ENCODE measurements at places on chromosomes 7 and 10.

GRCh38 chr7:81210137-81211064 lies 291.6 kb upstream of the SEMA3C start:
- peak; percentile 20 for DNase-seq

DNA sequence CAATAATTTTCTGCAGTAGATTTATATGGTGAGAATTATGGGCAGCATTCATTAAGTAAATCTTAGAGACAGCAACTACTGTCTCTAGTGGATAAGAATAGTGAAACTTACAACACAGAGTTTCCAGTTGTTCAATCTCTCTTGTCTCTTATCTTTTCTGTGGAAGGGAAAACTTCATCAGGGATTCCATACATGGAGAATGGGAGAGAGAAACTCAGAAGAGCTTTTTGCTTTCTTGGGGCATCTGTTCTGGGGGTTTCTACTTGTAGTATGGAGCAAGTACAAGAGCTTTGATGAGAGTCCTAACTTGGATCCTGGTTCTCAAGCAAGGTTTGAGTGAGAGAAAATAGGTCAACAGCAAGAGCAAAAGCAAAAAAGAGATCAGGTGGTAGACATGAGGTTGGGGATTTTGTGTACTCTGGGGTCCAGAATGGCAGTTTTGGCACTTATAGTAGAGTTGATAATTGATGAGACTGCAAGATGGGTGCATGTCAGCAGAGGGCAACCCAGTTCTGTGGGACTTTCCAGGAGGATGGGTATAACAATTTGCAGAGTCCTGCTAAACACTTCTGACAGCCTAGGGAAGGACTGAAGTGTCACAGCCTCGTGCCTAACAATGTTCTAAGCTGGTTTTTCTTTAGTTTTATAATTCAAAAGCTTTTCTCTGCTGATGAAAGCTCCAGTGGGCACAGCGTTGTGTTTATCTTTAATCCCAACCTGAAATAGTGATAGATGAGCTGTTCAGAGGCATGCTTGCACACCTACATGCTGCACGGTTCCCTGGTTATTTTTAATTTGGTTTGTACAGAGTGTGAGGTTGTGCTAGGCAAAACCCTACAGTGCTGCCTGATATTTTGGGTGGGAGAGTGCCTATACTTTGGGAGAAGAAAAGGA lies 32.0 kb upstream of the STRIP2 start:
- DNase-seq: peak; percentile 71

DNA sequence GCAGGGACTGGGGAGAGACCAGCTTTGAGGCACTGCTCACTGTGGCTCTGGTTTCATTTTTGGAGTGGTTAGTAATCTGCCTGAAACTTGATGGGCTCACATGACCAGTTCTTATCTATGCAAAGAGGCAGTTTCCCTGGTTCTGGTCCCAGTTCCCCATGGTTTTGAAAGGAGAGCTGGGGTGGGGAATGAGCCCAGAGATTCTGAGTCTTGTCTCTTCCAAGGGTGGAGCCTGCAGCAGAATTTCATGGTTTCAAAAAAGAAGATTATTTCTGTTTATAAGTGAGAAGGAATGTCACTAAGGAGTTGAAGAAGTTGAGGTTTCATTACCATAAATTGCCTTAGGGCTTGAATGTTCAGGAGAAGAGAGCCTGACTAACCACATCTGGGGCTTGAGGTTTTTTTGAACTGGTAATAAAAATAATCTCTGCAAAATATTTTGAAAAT lies 190.2 kb upstream of the HABP2 start:
- DNase-seq: no peak

DNA sequence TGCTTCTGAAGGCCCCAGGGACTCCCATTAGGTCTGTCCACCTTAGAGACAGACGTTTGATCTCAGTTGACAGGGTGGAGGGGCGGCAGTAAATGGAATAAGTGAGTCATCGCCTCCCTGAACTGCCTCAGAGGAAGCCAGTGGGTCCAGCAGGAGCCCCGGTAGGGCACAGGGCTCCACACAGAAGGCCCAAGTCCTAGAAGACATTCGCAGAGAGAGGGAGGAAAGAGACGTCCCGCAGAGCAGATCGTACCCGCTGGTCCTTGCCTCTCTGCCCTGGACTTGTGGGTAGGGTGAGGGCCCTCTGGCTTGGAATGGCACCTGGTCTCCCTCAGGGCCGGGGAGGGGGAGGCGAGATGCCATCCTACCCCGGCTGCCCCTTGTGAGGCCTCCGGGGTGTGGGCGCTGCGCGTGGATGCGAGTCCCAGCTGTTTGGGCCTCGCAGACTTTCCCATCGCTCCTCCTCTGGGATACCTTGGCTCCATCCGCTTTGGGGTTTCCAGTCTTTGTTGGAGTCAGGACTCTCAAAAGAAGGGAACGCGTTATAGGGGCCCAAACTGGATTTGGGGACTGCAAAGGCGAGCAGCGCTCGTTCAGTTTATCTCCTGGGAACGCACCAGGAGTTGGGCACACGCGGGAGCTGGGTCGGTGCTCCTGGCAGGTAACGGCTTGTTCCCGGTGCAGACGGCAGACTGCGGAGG lies 5.1 kb downstream of the TLX1 start:
- DNase-seq: peak; percentile 14

DNA sequence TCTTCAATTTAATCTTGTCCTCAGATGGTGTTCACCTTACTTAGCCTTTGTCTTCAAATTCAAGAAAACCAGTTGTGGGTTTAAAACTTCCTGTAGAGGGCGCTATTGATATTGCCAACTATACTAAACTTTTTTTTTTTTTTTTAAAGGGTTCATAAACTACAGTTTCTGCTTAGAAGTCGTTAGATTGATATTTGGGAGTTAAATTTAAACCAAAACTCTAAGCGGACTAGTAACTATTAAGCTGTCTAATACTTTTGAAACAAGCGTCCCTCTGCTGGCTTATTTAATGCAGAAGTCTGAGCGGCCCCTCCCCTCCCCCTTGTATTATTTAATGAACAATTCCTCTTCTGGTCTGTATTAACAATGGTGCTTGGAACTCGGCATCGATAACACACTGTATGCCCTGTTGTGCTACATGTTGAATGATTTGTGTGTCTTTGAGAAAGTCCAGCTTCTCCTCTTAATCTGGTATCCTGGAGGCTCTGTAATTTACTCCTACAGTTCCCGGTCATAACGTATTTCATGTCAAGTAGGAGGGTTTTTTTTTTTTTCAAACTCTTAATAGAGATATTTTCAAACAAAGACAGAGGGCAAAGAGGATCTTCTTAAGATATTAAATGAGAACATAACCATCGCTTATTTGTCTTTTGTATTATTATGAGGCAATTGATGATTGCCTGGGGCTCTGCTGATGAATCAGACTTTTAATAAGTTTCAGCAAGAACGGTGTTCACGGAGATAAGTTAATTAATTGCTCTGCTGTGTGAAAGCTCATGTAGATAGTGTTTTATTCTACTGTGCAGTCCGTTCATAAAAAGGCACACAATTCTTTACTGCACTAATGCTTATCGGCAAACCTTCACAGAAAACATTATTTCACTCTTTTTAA lies 22.6 kb upstream of the CREB5 start:
- DNase-seq: peak; percentile 77

DNA sequence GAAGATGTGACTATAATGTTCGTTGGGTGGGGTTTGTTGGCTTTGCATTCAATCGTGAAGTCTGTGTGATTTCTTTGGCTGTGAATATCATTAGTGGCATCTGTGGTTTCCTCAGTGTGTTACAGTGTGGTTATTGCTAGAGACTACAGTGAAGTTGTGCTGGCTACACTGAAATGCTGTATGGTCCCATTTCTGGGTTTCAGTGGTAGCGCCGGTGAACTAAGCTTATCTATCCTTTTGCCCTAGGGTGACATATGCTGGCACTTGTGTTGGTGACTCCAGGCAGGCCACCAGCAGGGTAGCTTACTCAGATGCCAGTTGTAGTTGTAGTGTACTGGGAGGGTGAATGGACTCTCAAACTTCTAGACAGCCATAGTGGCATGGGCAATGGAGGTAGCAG lies 259.5 kb downstream of the ANKRD30A start:
- DNase-seq: no peak

DNA sequence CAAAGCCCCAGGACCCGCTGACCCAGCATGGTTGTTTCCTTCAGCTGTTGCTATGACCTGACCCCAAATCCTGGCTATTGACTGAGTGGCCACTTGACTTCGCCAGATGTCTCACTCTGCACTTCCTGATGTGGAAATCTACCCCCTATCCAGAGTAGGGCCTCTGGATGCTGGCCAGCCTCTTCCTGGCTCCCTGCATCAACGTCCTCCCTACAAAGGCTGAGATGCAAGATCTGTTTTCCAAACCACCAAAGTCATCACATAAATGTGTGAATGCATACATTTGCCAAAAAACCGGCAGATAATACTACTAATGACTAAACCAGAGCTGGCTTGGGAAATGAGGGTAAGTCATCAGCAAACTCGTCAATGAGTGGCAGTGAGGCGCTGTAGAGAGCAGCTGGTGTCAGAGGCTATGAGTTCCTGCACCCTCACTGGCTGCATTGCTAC lies 70.4 kb downstream of the PYROXD2 start:
- DNase-seq: no peak

DNA sequence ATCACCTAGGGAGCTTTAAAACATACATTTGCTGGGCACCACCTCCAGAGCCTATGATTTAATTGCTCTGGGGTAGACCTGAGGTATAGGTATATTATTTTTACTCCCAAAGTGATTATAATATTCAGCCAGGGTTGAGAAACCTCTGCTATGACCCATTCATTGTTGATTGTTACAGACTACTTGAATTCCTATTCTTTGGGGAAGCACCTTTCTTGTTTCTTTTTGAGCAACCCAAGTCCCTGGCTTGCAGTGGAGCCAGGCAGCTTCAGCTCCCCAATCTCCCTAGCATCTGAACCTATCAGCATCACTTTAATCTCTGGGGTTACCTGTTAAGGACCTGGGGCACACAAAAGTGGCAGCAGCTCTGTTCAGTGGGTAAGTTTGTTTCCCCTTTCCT lies 8.6 kb downstream of the PRKG1 start:
- DNase-seq: no peak

GRCh38 chr7:96244992-96245292 lies 77.0 kb downstream of the SLC25A13 start:
- no peak for DNase-seq

GRCh38 chr10:132306864-132307751 lies 642 bp downstream of the STK32C start:
- peak; percentile 61 for DNase-seq

GRCh38 chr7:80768756-80769155 lies 130.3 kb downstream of the CD36 start:
- DNase-seq: no peak

GRCh38 chr10:8584666-8585065 lies 530.2 kb downstream of the GATA3 start:
- DNase-seq: no peak

DNA sequence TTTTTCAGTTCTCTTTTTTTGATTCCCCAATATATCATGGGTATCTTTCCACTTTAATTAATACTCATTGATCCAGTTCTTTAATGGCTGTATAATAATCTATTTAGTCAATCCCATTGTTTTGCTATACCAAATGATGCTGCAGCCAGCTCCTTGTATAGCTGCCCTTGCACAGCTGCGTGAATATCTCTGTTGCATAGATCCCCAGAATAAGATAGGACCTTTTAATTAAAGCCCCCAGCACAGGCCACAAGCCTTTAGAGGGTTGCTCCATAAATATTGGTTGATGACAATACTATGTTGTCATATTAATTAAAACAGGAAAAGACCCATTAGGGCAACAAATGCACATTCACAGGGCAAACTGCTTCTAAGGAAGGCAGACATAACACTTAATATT lies 57.9 kb downstream of the BUB3 start:
- no peak for DNase-seq

DNA sequence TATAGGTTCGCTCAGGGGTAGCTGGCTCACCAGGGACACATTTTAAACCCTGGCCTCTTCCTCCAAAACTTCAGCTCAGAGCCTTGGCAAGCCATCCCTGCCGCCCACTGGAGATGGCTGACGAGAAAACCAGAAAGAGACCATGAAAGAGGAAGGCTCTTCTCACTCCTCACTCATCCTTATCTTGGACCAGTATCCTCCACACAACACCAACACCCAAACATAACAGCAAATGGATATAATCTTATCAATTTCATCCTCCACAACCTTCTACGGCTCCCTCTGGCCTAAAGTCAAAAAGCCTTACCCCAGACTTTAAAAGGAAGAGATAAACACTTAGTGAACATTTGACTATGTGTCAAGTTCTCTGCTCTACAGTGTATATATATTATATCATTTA lies 26.9 kb downstream of the DLG5 start:
- peak; percentile 32 for DNase-seq

- no peak for DNase-seq
These were observed 37.4 kb upstream of the KDM7A start for GRCh38 chr7:140214075-140214684.

GRCh38 chr10:34420273-34420672 lies 394.8 kb downstream of the PARD3 start:
- DNase-seq: no peak

DNA sequence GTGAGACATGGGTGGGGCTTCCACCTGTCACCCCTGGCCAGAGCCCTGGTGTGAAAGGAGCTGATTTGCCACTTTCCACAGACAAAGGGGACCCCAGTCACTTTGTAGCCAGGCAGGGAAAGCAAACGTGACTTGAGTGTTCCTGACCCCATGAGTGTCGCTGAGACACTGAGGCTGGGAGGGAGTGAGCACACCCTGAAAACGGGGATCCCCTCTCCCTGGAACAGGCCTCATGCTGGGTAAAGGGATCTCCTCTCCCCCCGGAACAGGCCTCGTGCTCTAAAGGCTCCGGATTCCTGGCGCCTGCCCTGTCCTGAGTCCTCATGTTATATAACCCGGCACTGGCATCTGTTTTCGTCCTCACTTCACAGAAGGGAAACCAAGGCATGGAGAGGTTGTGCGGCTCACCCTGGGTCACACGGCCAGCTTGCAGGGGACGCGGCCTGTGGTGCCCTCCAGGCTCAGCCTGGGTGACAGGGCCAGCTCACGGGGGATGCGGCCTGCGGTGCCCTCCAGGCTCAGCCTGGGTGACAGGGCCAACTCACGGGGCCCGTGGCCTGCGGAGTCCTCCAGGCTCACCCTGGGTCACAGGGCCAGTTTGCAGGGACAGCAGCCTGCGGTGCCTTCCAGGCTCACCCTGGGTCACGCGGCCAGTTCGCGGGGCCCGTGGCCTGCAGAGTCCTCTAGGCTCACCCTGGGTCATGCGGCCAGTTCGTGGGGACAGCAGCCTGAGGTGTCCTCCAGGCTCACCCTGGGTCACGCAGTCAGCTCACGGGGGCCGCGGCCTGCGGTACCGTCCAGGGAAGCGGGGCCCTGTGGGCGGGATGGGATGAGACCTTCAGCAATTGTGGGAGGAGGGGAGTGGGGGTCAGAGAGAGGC lies 104.7 kb downstream of the PDGFA start:
- DNase-seq: no peak

- DNase-seq: no peak
These were observed 293.2 kb downstream of the GRID1 start for GRCh38 chr10:86073199-86073977.

DNA sequence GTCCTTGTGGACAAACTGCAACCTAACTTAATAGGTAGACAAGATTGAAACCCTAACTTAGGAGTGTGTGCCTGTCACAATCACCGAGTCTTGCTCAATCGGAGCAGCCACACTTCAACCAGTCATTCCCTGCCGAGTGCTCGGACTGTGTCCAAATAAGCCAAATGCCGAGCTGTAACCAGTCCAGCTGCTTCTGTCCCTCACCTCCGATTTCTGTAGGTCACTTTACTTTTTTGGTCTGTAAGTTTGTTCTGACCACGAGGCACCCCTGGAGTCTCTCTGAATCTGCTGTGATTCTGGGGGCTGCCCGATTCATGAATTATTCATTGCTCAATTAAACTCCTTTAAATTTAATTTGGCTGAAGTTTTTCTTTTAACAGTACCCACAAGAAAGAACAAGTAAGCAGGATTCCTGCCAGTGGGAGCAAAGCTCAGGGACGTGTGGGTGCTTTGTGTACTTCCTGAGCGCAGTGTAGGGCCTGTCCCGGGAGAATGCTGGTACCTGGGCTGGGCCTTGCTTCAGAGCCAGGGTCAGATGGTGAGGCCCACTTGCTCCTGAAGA lies 140.1 kb downstream of the ACTR3B start:
- DNase-seq: no peak

Data from hematopoietic multipotent progenitor cell treated with erythropoietin and hydrocortisone succinate and interleukin-3 and kit ligand, for 8 days (in vitro differentiated cells).